ENCODE measurements at places on chromosomes 2 and 18.
A peak's percentile ranks its signal among the peaks of the same experiment; 100 is the strongest.

DNA sequence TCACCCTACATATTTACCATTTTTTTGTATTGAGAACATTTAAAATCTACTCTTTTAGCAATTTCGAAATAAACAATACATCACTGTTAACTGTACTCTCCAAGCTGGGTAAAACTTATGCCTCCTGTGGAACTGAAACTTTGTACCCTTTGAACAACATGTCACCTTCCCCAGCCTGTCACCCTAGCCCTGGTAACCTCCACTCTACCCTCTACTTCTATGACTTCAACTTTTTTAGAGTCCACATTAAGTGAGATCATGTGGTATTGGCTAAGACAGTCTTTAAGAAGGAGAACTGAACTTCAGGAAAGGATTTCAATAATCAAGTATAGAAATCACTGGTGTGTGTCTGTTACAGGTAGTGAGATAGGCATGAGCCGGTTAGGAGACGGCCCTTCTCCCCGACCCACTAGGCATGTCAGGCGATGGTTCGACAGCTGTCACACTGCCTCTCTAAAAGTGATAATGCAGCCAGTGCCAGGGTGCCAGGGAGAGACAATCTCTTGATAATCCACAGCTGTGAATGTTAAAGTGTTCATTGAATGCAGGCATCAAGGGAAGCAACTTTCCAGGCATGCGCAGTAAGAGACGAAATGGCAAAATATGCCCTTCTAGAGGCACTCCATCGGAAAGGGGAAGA lies 74.6 kb upstream of the RNF152 start:
- DNase-seq, result no peak

GRCh38 chr2:168538534-168538933 lies 82.5 kb downstream of the CERS6 start:
- no peak for DNase-seq

GRCh38 chr2:45433363-45433762 lies 177.7 kb downstream of the SRBD1 start:
- peak; percentile 88 for DNase-seq

DNA sequence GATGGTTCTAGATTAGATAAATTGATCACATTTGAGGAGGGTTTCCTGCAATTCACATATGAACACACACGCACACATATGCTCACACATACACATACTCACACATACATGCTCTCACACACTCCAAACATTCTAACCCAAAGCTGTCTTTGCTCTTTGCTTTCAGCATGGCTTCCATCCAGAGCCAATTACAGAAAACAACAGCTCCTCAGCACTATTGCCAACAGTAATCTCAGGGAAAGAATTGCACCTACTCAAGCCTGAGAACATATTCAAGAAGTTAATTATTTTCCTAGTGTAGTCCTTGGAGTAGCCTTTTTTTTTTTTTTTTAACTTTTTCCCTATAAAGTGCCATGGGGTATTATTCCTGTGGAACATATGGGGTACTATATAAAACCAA lies 246.9 kb upstream of the PARD3B start:
- no peak for DNase-seq

- DNase-seq, result no peak
Measured at GRCh38 chr2:145230546-145230945, 710.6 kb upstream of the ZEB2 start.

DNA sequence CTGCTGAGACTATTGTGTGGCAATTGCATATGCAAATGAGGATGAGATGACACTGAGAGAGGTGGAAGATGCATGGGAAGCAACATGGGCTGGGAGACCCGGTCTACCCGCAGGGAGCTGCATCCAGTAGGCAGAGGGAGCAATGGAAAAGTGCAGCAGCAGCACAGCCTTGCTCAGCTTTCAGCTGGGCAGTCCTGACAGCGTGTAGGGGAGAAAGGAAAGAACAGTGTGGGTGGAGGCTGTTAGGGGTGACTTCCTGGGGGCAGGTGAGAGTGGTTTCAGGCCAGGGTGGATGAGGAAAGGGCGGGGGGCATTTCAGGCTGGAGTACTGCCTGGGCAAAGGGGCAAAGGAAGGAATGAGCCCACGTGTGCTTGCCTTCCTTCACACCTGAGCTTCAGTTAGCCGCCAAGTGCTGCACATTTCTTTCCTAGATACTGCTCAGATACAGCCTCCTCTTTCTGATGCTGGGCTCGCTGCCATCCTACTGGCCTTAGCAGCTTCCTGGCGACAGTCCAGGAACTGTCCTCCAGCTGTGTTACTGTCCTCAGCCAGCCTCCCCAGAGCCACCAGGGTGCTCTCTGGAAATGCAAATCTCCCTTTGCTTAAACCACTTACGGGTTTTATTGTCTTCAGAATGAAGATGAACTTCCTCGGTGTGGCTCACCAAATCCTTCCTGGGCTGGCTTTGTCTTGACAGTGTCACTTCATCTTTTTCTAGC lies 276.3 kb downstream of the TSN start:
- DNase-seq, result no peak

- no peak for DNase-seq
Measured at GRCh38 chr18:57780706-57781347, 22.3 kb downstream of the ATP8B1 start.

GRCh38 chr2:239261356-239261755 lies 139.5 kb downstream of the HDAC4 start:
- no peak for DNase-seq

GRCh38 chr2:20624156-20624883 lies 26.6 kb downstream of the HS1BP3 start:
- DNase-seq, result no peak

DNA sequence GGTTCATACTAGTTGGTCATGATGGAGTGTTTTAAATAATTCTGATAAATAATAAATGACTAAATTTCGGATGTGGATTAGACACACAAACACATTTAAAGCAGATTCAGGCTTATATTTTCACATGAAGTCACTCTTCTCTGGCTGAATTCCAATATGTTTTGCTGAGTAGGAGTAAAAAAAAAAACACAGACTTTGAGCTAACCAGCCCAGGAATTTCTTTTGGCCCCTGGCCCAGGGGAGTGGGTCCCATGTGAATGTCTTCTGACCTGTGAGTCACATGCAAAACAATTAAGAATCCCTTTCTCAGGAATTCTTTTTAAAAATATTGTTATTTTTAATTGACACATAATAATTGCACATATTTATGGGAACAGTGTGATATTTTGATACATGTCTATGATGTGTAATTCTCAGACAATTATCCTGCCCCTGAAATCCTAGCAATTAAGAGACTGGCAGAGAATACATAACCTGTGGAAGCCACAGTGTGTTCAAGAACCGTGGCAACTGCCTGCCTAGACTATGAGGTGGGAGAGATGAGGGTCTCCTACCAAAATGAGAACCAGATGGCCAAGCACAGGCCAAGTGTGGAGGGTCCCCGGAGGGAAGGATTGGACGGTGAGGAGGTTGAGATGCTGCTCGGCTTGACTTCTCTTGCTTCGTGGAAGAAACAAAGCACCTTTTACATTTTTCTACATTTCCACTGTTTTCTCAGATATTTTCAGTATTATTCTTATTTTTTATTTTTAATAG lies 236.4 kb downstream of the PIEZO2 start:
- no peak for DNase-seq

DNA sequence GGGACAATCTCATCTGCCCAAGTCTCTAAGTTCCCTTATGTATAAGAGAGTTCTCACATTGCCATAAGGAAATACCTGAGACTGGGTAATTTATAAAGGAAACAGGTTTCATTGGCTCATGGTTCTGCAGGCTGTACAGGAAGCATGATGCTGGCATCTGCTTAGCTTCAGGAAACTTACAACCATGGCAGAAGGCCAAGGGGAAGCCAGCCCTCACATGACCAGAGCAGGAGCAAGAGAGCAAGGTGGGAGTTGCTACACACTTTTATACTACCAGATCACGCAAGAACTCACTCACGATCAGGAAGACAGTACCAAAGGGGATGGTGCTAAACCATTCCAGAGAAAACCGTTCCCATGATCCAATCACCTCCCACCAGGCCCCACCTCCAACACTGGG lies 73.9 kb downstream of the PRKRA start:
- DNase-seq, result no peak

DNA sequence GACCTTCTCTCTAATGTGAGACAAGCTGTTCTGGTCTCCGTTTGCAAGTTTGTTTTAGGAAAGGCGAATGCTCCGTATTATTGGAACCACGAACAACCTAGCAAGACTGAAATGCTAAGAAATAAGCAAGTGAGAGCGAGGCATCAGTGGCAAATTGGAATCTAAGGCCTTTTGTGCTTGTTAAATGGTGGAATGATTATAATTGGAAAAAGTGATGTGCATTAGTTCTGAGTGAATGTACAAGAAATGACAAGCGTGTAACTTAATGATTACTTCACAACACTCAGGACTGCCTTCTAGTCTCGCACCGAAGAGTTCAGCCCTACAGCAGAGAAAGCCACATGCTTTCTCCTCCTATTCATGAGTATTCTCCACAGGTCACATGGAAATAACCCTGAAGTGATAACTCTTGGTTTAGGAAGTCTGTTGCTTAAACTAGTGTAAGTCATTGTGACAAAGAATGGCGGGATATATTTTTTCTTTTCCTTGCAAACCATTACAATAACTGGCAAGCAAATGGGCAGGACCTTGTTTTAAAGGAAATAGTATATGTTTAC lies 392.2 kb upstream of the FIGN start:
- DNase-seq, result no peak

GRCh38 chr2:62348700-62349099 lies 152.8 kb downstream of the B3GNT2 start:
- no peak for DNase-seq

DNA sequence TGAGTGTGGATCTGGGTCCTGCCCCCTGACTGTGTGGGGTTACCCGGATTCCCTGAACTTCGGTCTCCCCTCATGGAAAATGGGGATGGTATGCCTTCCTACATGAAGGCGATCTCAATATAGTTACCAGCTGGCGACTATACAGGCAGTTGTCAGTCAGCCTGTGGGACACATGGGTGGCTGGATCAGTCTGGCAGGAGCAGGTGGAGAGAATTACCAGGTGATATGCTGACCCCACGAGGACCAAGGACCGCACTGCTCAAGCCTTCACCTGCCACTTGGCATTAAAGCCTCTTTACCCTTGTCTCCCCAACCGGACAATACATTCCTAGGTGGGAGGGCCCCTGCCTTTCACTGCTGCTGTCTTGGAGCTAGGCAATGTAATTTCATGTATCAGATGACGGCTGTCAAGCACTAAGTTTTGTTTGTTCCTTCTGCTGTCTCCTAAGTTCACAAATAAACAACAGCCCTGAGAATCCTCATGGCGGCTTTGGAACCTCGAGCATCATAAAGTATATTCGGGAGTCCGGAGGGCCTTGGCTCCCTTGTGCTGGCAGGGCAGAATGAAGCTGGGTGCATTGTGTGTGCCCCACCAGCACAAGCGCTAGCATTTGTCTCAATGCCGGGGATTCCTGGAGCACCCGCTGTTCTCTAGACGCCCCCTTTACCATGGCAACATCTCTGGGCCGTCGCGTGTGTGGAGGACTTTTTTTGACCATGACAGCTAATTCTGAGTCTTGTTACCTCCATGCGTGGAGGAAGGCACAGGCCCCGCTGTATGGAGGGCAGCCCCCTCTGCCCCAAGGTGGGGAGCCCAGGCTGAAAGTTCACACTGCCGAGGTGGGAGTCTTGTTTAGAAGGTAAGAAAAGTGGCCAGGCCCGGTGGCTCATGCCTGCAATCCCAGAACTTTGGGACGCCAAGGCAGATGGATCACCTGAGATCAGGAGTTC lies 48.6 kb downstream of the PDCL3 start:
- no peak for DNase-seq

- no peak for DNase-seq
Measured at GRCh38 chr2:233107831-233108300, 47.7 kb downstream of the INPP5D start.

GRCh38 chr2:192828175-192828574 lies 633.4 kb upstream of the TMEFF2 start:
- DNase-seq, result no peak

- no peak for DNase-seq
Measured at GRCh38 chr2:174337337-174338146, 2.8 kb downstream of the SP9 start.

GRCh38 chr2:136527560-136527959 lies 237.8 kb upstream of the THSD7B start:
- DNase-seq, result peak; percentile 40

DNA sequence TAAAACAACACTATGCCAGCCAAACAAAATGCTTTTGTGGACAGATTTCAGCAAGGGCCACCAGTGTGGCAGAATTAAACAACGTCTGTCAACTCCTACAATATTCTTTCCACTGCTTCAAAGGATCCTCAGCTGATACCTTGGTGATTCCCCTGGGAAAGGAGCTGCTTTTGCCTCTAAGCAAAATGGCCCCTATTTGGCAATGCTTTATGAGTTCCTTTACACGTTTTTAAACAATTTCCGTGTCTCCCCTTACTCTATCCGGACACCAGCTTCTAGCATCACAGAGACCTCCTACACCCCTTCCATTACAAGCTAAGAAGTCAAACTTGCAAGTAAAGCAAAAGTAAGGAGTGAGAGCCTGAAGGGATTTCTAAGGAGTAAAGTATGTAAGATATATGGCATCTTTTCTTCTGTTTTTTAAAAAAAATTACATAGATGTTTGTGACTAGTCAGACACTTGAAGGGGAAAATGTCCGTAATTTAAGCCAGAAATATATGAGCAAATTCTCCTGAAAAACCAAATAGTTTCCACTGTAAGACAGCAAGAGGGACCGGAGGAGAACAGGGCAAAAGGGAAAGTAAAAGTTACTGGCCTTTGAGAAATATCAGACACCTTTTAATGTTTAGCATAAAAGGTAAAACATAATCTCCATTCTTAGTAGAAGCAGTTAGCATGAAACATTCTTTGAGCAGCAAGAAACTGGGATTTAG lies 1.9 kb downstream of the SOS1 start:
- peak; percentile 50 for DNase-seq

GRCh38 chr2:63903003-63903402 lies 61.3 kb downstream of the UGP2 start:
- DNase-seq, result peak; percentile 13

DNA sequence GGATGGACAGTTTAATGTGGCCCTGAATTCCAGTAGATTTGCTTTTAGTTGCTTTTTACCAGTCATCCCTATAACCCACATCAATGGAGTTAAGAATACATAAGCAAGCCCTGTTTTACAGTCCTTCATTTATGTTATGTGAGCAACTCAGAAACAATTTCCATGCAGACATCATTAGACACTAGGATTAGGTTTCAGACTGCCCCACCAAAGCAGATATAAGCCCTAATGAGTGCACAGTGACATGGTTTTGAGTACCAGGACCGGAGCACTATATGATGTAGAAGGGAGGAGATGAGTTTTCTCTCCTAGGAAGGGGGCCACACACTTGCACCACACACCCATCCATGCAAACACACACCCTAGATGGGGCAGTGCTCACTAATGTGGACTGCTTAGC lies 15.5 kb downstream of the KCNS3 start:
- no peak for DNase-seq

- peak; percentile 77 for DNase-seq
Measured at GRCh38 chr18:56702946-56703345, 51.8 kb downstream of the WDR7 start.

All from NAMALWA (cell line).